Frontal cortex (tissue), 4 donors: ENCODE measurements at places on chromosomes 4 and X.
A peak's percentile ranks its signal among the peaks of the same experiment; 100 is the strongest.

DNA sequence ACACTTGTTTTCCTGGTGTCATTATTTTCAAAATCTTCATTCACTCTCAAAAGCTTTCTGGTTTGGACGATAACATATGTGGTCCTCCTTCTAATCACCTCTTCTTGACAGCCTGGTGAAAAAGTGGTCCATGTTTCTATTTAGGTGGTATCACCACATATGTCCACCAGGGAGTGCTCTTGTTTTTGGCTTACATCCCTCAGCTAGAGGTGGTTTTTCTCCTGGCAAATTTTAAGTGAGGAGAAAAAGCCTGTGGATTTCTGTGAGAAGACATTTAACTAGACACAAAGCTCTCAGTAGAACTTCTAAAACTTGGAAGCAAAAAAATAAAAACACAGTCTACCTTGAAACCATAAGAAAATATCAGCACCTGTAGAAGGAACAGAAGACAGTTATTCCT, 58.0 kb upstream of the FRMPD4 start:
- peak; percentile 1 for DNase-seq

- no peak for DNase-seq
Observed at GRCh38 chr4:94976371-94977011, 218.7 kb downstream of the BMPR1B start.

GRCh38 chr4:35250761-35251160, 993.6 kb downstream of the ARAP2 start:
- DNase-seq, result no peak

DNA sequence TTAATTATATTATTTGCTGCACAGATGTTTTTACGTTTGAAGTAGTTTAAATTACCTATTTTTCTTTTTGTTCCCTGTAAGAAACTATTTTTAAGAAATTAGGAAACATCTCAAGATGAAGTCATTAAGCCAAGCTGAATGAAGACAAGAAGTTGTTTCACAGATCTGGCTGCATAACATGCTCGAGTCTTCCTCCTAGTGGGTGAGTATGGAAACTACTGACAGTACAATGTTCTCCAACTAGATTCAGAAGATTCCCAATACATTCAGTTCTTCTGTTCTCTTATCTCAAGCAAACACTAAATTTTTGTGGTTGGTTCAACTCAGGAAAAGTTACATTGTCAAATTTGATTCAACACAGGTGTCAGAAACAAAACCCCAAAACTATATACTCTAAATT, 256.8 kb upstream of the VCX start:
- DNase-seq, result peak; percentile 10

DNA sequence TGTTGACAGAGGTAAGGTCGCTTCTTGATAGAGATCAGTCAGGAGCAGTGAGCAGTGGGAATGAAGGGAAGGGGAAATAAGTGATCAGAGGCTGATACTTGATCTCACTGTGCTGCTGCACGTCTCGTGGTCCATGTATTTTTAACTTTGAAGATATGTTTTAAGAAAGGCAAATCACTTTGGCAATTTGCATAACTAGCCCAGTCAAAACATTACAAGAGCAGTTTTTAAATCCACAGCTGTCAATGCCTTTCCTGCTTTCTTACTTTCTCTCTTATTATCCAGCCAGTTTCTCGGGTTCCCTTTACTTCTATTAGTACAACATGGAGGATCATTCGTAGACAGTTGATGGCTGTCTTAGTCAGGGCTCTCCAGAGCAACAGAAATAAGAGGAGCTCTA, 472.8 kb downstream of the TMA16 start:
- no peak for DNase-seq
